Stimulated activated CD8-positive, alpha-beta memory T cell treated with anti-CD3 and anti-CD28 coated beads, Interleukin-7, amount 100 ng/mL, for 48 hours (primary cell): ENCODE measurements at places on chromosomes 2 and 18.

GRCh38 chr2:155442088-155442487 is 743.6 kb downstream of the KCNJ3 start:
- no peak for DNase-seq

GRCh38 chr2:170235860-170236679 is 58.1 kb downstream of the MYO3B start:
- no peak for DNase-seq

- no peak for DNase-seq
Measured at GRCh38 chr2:72579591-72580180, 246.1 kb downstream of the EXOC6B start.

DNA sequence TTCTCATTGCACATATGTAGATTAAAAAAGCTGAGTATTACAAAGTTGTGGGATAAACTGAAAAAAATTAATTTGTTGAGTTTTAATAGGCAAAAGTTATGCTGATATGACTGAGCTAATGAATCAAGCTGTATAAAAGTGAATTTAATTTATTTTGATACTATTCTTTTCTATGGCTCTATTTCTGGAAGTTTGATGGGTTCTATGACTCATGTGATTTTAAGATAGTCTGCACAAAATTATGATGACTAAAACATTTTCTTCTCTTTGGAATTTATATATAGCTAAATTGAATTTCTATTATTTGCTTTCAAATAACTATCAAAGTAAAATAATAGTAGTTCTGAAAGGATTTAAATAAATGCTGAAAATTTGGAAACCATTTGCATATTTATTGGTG is 71.0 kb upstream of the MMADHC start:
- DNase-seq = no peak

DNA sequence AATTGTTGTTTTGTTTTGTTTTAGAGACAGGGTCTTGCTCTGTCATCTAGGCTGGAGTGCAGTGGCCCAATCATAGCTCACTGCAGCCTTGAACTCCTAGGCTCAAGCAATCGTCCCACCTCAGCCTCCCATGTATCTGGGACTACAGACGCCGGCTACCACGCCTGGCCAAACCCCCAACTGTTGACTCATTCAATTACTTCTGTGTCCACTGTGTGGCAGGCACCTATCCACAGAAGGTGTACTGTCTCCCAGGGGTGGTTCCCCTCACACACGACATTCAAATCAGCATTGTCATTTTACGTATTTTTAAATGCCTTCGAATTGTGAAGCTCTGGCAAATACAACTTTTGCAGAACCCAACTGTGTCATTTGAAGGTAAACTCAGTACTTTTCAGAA is 188.0 kb upstream of the REV1 start:
- no peak for DNase-seq

- no peak for DNase-seq
Measured at GRCh38 chr18:51260118-51260517, 62.6 kb upstream of the MEX3C start.

- no peak for DNase-seq
Measured at GRCh38 chr18:46764586-46764985, 7.7 kb upstream of the ST8SIA5 start.

- no peak for DNase-seq
Measured at GRCh38 chr2:132009874-132010521, 151.8 kb downstream of the ANKRD30BL start.

- DNase-seq = no peak
Measured at GRCh38 chr18:61432590-61432989, 99.4 kb downstream of the CDH20 start.

DNA sequence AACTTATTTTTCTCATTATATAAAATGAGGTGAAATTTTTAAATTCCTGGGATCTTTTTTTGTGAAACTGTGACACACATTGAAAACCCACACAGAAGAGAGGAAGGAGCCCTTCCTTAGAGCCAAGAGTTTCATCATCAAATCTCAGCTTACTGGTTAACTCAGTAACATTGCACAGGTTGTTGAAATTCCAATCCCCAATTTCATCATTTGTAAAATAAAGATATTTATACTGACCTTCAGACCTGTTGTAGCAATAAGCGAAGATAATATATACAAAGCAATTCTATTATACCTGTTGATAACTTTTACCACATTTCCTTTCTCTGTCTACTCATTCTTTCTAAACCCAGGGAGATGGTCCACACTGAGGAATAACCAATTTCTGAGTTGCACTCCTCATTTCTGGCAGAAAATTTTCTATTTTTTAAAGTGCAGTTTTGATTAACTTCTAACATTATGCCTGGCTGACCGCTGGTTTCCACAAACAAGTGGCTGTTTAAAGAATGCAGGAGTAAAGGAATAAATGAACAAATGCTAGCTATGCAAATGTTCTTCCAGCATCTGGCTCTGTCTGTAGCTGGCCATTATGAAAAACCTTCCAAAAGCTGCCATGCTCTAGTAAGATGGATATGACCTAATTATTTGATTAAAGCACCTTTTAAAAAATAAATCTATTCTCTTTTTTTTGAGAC is 105.7 kb upstream of the LINC00305 start:
- no peak for DNase-seq

DNA sequence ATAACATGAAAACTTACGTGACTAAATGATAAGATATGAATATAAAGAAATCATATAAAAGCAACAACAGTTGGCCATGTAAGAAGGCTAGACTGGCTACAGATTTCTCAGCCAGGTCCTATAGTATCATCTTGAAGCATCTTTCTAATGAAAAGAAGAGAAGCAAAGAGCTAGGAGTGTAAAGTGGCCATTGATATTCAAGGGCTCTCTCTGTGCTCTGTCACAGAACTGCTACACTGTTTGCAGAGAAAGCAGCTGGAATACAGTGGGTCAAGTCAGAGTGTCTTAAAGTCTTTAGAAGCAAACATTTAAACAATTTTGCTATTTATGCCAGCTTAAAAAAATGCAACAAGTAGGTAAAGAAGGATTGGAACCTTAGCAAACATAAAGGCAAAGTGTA is 118.8 kb downstream of the SCN9A start:
- DNase-seq = no peak
